ENCODE measurements at places on chromosomes 13 and 19. TPM values are rescaled to one million over a fixed set of nuclear protein-coding genes. Genes with fewer than 3 reads are reported as not detected.

SKA3 gene
- 16.2 TPM for total RNA-seq

CYP2F1 gene
- total RNA-seq, result not detected

PCDH17 gene
- 17.5 TPM for total RNA-seq

- H3K4me1 ChIP-seq, result peaks cover 27% of the 10 kb centered on the region
- no peak overlapping the region for H3K4me3 ChIP-seq
- no peaks in the 10 kb centered on the region for H3K36me3 ChIP-seq
- DNase-seq, result no peak
- peak overlapping the region; percentile 88 for H3K27ac ChIP-seq
Measured at GRCh38 chr13:92103689-92104153, 705.3 kb downstream of the GPC5 start.

DNA sequence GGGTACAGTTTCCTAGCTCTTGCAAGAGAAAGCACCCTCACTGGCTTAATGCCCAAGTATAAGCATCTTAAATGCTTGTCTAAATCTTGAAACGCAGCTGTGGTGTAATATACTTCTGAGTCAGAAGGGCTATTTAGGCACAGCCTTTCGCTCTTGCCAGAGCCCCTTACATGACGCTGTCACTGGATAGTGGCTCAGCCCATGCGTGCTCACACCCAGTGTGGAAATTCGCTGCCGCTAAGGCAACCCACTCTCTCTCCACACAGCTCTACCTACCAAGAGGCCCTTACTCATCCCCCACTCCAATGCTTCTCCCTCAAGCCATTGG, 24.0 kb downstream of the UQCRFS1 start:
- H3K4me1 ChIP-seq, result peaks cover 13% of the 10 kb centered on the region
- H3K27ac ChIP-seq, result no peak overlapping the region

GRCh38 chr13:113817860-113818691, 45.8 kb downstream of the GAS6 start:
- no peak overlapping the region for H3K4me3 ChIP-seq
- DNase-seq, result no peak
- H3K4me1 ChIP-seq, result no peaks in the 10 kb centered on the region
- H3K27ac ChIP-seq, result no peak overlapping the region
- peaks cover 6% of the 10 kb centered on the region for H3K27me3 ChIP-seq

- no peak overlapping the region for H3K4me3 ChIP-seq
- no peak for DNase-seq
- H3K36me3 ChIP-seq, result peaks cover 23% of the 10 kb centered on the region
Measured at GRCh38 chr19:48244281-48244680, 11.4 kb downstream of the CARD8 start.

- H3K4me1 ChIP-seq, result peaks cover 10% of the 10 kb centered on the region
- H3K4me3 ChIP-seq, result no peak within 1 kb of the TSS
- no peak within 1 kb of the TSS for H3K27ac ChIP-seq
- peaks cover 93% of the 10 kb centered on the region for H3K27me3 ChIP-seq
- H3K36me3 ChIP-seq, result no peaks in the 10 kb centered on the region
- DNase-seq, result no peak
Measured at GRCh38 chr19:49423071-49423984, at the start of gene PTH2. Gene PTH2, minus strand, starts transcription at chr19:49423441. Its CDS starts 102 bp downstream, at chr19:49423339.

GRCh38 chr13:80881942-80882445, 541.1 kb upstream of the SPRY2 start:
- H3K36me3 ChIP-seq, result no peaks in the 10 kb centered on the region
- DNase-seq, result no peak
- peaks cover 20% of the 10 kb centered on the region for H3K4me1 ChIP-seq
- no peak overlapping the region for H3K4me3 ChIP-seq
